ENCODE measurements at places on chromosomes 11 and 22.
A peak's percentile ranks its signal among the peaks of the same experiment; 100 is the strongest.

GRCh38 chr11:96021901-96022650 is 98.2 kb upstream of the MTMR2 start:
- DNase-seq = no peak

- DNase-seq = no peak
Observed at GRCh38 chr11:47523490-47524225, 29.3 kb downstream of the CELF1 start.

DNA sequence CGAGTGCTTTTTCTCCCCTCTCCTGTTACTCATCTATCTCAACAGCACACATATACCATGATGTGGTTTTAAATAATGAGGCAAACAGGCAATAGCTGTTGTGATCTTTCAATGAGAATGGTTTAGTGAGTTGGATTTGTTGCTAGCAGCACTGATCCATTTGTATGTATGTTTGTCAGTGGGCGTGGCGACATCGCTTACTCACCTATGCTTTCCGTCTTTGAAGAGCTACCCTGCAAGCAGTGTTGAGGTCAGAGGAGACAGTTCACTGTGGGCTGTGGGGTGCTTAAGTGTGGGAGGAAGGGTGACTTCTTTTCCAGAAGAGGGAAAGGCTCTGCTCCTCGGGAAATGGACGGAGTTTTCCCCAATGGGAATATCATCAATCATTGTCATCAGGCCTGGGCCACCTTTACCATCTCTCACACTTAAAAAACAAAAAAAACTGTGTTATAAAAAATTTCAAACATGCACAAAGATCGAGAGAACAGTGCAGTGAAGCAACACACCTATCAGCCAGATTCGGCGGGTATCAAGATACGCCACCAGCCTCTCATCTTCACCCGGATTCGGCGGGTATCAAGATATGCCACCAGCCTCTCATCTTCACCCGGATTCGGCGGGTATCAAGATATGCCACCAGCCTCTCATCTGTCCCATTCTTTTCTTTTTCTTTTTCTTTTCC is 83.8 kb downstream of the TBC1D22A start:
- no peak for DNase-seq

DNA sequence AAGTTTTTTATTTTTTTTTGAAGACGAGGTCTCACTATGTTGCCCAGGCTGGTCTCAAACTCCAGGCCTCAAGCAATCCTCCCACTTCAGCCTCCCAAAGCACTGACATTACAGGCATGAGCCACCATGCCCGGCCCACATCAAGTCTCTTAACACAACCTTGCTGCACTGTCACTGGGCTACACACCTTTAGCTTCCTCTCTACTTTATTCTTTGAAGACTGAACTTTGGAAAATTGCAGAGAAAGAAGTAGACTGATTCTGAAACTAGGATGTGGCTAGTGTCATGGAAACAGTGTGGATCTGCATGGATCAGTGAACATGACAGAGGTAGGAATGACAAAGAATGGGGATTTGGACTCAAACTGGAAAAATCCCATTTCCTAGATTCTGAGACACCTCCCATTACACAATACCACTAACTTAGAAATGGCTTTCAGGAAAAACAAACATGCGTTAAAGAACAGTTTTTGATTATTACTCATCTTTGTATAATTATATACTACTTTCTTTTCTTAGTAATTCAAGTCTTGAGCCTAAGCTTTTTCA is 99.6 kb upstream of the SPON1 start:
- no peak for DNase-seq

DNA sequence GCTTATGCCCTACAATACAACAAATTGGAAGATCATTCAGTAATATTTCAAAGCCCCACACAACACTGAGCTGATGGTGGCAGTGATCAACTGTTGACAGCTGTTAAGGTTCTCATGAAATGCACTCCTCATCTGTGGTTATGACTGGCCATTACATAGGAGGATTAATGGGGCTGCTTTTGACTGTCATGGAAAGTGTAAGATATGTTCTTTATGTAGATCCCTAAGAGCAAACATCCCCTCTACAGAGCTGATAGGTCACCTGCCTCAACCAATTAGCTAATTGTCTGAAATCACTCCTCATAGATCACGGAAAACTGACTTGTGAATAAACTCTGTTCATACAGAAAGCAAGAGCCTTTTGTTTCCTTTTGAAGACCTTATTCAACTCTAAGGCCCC is 78.1 kb downstream of the GAB2 start:
- no peak for DNase-seq

GRCh38 chr11:15258433-15259165 is 143.9 kb downstream of the INSC start:
- peak; percentile 67 for DNase-seq

- DNase-seq = no peak
Observed at GRCh38 chr22:22210889-22211833, 33.4 kb upstream of the VPREB1 start.

DNA sequence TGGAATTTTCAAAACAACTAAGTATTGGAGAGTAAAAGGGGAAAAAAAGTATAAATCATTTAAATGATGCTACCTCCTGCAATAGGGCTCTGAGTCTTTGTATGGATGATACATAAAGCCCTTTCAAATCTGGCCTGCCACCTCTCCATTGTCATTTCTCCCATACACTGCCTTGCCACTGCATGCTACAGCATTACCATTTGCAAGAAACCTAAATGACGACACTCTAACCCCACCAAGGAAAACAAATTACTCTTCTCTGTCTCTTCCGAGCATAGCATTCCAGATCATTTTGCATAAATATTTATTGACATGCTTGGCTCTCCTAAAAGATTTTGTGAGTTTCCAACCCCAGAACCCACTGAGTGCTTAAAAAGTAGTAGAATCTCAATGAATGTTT is 34.5 kb upstream of the PRSS23 start:
- DNase-seq = no peak

GRCh38 chr22:29313126-29313575 is 2.3 kb downstream of the RASL10A start:
- DNase-seq = no peak

DNA sequence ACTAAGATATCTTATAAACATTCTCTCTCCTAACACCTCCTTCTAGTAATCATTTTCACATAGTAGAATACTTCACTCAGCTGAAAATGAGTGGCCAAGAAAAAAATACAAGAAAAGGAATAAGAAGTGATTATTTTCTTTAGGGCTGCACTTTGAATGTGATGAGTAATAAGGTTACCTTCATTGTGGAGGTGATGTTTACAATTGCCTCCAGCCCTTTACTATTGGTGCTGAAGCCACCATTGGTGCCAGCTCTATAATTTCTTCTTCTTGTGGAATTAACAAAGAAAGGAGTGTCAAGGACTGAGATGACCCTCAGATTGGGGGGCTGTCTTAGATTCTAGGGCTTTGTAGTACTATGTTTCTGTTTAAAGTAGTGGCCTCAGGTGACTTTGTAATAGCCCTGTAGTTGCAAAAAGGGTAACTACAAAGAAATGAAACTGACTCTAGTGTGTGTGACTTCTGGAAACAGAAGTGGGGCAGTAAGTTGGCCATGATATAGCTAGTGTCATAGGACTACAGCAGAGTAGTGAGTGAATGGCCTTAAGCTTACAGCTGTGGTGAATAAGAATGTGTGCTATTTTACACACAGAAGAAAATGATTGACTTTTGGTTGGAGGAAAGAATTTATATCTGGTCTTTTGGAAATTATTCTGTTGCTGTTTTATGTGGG is 287.2 kb downstream of the TMEM135 start:
- DNase-seq = no peak

GRCh38 chr22:17486719-17487118 is 76.6 kb upstream of the SLC25A18 start:
- no peak for DNase-seq

DNA sequence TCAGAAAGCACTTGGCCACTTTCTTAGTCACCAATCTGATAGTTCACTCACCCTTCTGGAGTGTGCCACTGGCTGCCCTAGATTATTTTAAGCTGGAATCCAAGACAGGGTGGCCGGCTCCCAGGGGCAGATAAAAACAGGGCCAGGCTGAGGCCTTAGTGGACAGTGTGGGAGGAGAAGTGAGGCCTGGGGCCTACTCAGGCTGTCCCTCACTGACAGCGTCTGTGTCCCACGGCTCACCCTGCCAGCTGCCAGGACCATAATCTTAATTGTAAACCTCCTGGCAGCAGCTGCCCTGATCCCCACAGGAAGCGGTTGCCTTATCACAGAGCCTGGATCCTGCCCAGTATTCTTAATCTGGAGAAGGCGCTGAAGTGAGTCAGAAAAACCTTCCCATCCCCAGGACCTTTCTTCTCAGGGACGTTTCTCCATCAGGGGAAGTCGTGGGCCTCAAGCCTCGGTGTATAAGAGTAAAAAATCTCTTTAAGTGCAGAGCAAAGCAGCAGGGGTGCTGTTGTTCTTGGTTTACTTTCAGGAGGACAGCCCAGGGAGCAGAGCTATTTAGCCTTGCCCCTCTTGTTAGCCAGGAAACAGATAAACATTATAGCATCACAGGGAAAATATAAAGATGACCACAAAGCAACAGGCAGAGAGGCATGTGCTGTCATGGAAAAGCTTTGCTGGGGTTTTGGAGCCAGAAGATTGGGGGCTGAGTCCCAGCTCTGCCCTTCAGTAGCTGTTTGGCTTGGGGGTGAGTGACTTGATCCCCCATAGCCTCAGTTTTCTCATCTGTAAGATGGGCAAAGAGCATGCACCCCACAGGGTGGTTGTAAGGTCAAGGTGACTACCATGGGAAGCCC is 39.6 kb downstream of the TSPAN18 start:
- DNase-seq = no peak

DNA sequence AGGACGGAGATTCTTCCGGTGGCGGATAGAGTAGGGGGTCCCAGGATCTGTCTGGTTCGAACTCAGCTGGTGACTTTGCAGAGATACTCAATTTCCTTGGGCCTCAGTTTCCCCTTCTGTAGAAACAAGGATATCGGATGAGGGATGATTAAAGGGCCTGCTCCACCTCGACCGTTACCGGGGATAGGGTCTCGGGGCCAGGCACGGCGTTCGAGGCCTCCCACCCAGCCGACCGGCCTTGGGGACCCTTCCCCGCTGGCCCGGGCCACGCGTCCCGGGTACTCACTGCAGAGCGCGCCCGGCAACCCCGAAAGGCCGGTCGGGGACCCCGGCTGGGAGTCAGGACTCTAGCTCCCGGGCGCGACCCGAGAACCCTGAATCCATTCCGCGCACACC is 321 bp downstream of the RHBDD3 start:
- DNase-seq = no peak

- no peak for DNase-seq
Observed at GRCh38 chr11:118619444-118620197, 12.2 kb downstream of the PHLDB1 start.

GRCh38 chr22:37203354-37204044 is 8.8 kb downstream of the SSTR3 start:
- no peak for DNase-seq

GRCh38 chr11:116272181-116272789 is 500.5 kb downstream of the BUD13 start:
- DNase-seq = no peak

DNA sequence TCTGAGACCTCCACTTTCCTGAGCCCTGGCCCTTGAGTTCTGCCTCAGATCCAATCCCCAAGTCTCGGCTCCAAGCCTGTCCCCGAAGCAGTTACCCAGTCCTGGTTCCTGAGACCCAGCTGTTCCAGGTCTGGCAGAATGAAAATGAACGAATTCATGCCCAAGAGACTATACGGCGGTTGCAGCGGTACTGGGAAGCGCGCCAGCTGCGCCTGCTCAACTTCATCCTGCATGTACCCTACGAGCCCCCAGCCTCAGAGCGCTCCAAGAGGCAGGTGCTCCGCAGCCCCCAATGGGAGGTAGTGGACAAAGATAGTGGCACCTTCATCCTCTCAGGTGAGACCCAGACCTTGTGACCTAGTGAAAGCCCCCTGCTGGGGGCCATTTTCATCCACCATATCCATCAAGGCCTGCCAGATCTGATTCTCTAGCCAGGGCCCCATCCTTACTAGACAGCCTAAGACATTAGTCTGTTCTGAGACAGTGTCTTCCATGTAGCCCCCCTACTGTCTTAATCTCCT is 42.7 kb downstream of the DNHD1 start:
- no peak for DNase-seq

DNA sequence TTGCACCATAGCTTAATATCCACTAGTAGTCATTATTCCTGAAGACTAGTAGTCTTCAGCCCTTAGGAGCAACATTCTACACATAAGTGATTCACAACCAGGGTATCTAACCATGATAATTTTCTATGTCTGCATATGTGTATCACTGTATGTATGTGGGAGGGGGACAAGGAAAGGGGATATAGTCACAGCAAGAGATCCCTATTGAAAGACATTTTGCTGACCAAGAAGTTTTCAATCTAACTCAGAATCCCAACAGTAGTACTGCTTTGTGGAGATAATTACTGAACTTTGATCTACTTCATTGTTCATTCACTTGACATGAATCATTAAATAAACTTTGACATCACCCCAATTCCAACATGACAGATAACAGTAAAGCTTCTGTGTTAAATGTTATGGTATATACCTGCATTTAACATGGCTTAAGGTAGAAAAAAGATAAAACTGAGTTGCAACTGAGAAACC is 10.3 kb downstream of the PIK3C2A start:
- no peak for DNase-seq

DNA sequence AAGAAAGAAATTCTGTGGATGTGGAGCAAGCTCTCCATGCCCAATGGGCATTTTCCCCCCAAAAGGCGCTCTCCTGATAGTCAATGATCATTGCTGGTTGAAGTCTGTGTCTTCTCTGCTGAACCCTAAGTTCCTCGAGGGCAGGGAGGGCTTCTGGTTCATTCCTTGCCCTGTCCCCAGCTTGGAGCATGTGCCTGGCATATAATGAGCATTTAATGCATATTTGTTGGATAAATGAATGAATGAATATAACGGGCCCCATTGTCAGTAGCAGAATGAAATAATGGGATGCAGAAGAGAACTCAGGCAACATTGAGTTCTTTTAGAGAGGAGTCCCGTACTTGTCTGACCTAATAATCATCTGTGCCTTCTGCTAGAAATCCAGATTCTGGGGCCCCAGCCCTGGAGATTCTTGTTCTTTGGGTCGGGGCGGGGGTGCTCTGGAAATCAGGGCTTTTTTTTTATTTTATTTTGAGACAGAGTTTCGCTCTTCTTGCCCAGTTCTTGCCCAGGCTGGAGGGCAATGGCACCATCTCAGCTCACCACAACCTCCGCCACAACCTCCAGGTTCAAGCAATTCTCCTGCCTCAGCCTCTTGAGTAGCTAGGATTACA is 64.4 kb downstream of the CD82 start:
- no peak for DNase-seq
